ENCODE measurements at places on chromosomes 1 and 21.

DNA sequence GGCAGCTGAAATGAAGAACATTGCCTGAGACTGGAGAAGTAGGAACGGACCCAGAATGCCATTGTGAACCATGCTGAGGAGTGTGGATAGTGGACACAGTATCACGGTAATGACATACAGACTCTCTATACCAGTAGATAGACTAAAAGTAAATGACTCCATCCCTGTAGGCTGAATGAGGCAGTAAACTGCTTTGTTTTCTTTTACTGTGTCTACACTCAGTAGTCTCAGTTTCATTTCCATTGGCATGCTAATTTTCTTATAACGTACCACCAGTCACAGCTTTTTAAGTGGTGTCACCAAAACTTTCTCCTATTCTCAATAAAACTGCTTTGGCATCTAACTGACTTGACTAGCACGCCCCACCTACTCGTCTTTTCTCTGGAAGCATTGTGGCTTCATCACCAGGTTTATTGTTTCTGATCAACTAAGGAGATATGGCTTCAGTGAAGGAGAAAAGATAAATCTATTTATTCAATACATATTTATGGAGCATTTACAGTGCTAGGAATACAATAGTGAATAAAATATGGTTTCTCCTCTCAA lies 8.4 kb upstream of the ZNF697 start:
- DNase-seq, result no peak

- DNase-seq, result no peak
Measured at GRCh38 chr1:231357187-231357772, 19.2 kb downstream of the SPRTN start.

DNA sequence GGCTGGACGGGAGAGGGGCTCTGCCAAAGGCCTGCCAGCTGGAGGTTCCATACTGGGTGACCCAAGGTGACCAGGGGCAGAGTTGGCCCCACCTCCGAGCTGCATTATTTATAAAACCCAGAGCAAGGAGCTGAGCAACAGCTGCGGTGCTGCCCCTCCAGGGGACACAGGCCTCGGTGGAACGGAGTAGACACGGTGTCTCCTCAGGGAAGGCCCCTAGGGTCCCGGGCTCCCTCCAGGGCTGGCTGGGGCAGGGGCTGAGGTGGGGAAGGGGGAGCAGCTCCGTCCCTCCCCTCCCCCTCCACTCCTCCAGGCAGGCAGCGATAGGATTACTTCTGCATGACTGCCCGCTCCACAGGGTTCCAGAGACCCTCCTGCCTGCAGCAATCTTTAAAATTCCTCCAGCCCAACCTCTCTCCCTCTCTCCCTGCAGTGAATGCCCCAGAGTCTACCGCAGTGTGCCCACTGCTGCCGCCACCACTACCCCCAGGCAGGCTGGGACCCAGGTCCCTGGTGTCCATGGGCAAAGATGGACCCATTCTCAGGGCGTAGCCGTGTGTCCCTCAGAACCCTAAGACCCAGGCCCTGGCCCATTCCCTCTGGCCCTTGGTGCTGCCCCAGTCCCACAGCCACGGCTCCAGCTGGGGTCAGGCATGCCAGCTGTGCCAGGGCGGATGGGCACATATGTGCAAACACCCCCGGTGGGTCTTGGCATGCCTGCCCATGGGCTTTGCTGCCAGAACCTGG lies 10.8 kb downstream of the AHDC1 start:
- no peak for DNase-seq

DNA sequence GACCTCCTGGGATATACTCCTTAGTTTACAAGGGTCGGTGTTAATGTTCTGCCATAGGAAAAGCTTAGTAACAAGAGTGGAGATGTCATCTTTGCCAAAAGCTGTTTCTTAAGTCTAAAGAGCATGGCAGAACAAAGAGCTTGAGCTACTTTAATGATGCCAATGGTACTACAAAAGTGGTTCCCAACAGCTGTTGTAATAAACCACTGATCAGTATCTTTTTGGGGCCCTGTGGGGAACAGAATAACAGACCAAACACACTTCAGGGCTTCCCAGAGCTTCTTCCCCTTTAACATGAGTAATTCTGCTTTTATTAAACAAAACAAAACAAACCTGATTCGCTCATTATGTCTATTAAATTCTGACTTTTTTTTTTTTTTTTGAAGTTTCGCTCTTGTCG lies 116.3 kb downstream of the NCAM2 start:
- no peak for DNase-seq
